Ovary (tissue), 10 donors: ENCODE measurements at places on chromosomes 3 and 15. TPM values are rescaled to one million over a fixed set of nuclear protein-coding genes. Genes with fewer than 3 reads are reported as not detected.

DNA sequence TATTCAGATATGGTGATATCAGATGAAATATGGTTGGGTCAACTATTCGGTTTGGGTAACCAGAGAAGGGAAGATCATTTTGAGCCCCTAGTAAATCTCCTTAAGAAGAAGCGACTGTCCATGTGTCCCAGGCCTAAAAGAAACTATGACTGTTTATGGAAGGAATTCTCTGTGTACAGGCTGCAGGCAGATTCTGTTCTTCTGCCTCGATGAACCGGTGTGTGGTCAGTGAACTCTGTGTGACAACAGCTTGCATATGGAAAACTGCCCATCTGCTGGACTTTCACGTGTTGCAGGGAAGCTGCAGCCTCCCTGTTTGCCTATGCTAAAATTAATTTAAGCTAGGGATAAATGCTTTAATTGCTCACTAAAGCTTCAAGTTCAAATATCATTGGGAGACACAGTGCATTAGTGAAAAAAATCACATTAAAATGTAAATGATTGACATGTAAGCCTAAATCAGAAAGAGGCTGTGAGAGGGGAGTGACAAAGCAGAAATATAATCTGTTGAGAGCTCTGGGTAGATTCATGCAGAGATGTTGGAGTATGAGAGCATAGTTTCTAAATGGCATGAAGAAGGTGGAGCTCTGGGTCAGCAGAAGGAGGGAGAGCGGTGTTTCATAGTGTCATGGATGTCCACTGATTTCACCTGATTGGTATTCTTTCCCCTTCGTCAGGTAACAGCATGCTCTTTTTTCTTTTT, 65.4 kb upstream of the PFN2 start:
- no peak for DNase-seq

- DNase-seq: no peak
Observed at GRCh38 chr3:23324745-23325144, 121.6 kb downstream of the UBE2E2 start.

- no peak for DNase-seq
Observed at GRCh38 chr3:62703451-62704167, 171.6 kb downstream of the CADPS start.

Gene ATP13A4
- 0.43 TPM for total RNA-seq

- DNase-seq: no peak
Observed at GRCh38 chr15:65982627-65983322, 113.5 kb downstream of the RAB11A start.

GRCh38 chr3:15685927-15686326, 84.4 kb downstream of the BTD start:
- no peak for DNase-seq

- DNase-seq: no peak
Observed at GRCh38 chr15:58475573-58476524, 44.1 kb downstream of the LIPC start.

Gene MAP2K5
- 13.7 TPM for total RNA-seq

DNA sequence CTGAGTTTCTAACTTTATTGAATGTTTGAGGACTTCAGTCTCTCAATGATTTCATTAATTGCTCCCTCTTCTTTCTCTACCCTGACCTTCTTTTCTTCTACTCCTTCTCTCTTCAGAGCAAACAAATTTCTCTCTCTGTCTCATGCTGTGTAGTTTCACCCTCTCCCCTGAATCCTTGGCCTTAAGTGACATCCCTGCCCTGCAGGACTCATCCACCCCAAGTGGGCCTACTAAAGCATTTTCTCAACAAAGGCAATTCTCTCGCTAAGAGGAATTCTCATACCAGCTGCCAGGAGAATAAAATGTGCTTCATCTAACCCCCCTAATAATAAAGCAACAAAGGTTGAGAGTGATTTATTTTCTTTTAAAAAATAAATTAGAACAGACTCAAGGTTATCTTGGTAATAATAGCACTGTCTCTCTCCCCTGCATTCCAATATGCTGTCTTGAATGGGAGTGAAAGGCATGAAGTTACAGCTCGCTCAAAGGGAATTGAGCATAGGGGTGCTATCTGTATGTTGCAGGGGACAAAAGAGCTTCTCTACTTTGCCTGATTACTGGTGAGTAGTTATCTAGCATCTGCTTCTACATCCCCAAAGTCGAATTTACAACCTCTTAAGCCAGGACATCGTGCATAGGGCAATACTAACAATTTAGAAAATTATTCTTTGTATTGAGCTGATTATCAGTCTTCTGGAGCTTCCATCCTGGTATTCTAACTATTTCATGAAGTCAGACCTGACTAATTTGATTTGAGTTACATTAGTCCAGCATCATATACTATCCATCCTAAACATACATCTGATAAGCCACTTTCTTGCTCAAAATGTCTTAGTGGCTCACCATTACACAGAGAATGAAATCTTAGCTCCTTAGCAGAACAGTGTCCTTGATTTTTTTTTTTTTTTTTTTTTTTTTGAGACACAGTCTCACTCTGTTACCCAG, 76.9 kb upstream of the DNAJC19 start:
- no peak for DNase-seq

Gene BCL2A1
- 2.1 TPM for total RNA-seq

Gene PAQR9
- total RNA-seq: not detected

- DNase-seq: no peak
Observed at GRCh38 chr3:117442566-117442965, 733.0 kb downstream of the TUSC7 start.

Gene PLA2G4E
- not detected for total RNA-seq

DNA sequence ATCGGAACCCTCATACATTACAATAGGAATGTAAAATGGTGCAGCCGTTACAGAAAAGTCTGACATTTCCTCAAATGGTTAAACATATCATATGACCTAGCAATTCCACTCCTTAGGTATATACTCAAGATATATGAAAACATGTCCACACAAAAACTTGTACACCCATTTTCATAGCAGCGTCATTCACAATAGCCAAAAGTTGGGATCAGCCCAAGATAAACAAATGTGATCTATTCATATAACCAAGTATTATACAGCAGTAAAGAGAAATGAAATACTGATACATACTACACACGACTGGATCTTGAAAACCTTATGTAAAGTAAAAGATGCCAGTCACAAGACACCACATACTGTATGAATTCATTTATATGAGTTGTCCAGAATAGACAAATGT, 102.4 kb downstream of the MSL2 start:
- no peak for DNase-seq

- DNase-seq: peak; percentile 50
Observed at GRCh38 chr15:70323111-70323851, 225.6 kb upstream of the TLE3 start.

- no peak for DNase-seq
Observed at GRCh38 chr3:159739969-159740368, 248.7 kb upstream of the IL12A start.

Gene PLEKHO2
- 27.9 TPM for total RNA-seq

DNA sequence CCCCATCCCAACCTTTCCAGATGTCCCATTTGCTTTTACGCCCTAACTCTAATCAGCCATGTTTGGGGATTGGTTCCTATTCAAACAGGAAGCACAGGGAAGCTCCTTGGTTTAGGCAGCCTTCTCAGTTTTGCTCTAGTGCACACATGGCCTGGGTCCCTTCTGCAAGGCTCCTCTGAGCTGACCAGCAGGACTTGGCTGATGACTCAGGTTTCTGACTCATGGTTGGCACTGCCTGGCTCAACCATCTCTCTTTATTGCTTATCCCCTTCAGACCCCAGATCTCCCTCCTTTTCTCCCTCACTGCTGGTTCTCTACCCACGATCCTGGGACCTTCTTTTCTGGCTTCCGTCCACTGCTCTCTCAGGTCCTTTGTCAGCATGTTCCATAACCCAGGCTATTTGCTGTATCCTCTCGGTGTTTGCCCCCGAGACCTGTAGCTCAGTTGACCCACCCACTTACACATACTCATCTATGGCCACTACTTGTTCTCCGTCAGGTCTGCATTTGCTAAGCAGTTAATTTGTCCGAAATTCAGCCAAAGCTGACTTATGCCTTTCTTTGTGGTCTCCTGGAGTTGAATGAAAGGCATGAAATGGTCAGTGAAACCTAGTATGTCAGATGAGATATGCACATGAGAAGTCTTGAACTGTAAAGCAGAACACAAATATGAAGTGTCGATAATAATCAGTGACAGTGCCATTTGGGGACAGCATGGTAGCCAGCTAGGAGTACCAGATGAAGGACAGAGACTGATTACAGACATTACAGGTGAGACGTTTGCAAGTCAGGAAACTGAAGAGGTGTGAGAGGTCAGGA, 323.5 kb upstream of the ROPN1 start:
- no peak for DNase-seq

GRCh38 chr3:160738048-160738447, 18.0 kb upstream of the PPM1L start:
- DNase-seq: no peak

Gene ALDH1A3
- total RNA-seq: 10.3 TPM

GRCh38 chr3:54698054-54698453, 229.8 kb downstream of the LRTM1 start:
- DNase-seq: no peak

Gene EFHB
- total RNA-seq: 2.2 TPM

GRCh38 chr3:125003369-125003853, 52.4 kb downstream of the HEG1 start:
- DNase-seq: peak; percentile 51

DNA sequence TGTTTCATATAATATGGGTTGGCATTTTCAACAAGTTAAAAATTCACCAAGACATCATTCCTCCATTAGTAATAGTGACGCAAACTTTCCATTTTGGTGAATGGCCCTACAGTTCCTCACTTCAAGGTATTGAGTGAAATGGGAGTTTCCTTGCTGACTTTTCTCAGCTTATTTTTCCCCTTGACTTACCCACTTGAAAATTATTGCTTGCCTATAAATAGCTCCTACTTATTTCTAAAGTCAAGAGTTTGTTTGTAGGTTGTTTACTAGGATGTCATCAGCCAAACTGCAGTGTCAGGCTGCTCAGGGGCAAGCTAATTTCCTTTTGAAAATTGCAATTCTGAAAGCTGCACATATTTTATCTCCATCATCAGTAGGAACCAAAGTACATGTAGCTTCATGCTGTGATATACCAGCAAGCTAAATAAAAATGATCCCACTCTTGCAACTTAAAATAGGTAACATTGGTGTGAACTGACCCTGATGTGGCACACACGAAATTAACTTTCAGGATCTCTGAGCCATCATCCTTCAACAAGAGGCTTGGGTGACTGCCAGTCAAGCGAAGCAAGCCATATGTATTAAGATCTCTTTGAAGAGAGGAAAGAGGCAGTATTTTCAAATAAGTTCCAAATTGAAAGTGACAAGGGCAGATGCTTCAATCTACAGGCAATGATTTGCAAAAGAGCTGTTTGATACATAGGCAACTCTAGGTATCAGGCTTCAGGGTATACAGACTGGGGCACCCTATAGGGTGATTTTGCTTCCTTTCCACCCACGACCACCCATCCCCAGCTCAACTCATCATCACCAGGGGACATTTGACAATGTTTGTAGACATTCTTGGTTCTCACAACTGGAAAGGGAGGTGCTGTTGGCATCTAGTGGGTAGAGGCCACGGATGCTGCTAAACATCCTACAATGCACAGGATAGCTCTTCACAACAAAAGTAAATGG, 66.8 kb upstream of the RASGRP1 start:
- DNase-seq: no peak

- DNase-seq: no peak
Observed at GRCh38 chr15:45134046-45134445, 4.3 kb downstream of the DUOX1 start.

DNA sequence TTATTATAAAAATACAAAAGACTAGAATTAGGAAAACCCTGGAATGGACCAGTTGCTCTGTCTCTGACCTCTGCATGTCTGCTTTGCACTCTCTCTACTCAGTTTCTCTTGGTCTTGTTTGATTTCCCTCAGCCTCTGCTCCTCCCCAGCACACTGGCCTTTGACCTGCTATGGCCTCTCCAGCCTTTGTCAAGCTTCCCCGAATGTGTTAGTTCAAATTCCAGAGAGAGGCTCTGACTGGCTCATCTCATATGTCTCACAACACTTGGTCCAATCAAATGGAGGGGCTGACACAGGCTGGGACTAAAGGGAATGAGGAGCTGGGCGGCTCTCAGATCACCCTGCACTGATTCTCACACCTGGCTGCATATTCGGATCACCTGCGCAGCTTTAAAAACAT, 52.4 kb upstream of the CMTM8 start:
- no peak for DNase-seq

DNA sequence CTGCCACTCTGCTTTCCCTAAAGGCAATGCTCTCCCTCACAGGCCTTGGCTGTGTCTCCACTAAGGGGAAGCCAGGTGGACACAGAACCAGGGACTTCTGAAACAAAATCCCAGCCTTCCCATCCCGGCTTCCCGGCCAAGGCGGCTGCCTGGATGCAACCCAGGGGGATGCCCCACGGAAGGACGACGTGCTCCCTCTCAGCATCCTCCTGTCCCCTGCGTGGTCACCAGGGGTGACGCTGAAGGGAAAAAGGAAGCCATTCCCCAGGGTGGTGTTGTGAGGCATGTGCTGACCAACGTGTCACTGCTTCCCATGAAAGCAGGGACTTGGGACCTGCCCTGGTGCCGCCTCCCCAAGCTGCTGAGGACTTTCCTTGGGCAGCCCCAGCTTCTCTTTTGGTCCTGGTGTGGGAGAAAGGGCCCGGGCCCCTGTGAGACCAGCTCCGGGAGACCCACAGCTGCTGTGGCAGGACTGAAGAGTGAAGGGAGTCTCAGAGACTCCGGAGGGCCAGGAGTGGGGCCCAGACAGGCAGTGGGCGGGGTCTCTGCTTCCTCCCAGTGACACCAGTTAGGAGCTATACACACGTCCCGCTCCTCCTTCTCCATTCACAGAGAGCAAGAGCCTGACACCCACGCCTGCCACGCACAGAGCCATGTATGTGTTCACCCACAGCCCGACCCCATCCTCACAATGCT, 139.2 kb downstream of the NUP210 start:
- no peak for DNase-seq

DNA sequence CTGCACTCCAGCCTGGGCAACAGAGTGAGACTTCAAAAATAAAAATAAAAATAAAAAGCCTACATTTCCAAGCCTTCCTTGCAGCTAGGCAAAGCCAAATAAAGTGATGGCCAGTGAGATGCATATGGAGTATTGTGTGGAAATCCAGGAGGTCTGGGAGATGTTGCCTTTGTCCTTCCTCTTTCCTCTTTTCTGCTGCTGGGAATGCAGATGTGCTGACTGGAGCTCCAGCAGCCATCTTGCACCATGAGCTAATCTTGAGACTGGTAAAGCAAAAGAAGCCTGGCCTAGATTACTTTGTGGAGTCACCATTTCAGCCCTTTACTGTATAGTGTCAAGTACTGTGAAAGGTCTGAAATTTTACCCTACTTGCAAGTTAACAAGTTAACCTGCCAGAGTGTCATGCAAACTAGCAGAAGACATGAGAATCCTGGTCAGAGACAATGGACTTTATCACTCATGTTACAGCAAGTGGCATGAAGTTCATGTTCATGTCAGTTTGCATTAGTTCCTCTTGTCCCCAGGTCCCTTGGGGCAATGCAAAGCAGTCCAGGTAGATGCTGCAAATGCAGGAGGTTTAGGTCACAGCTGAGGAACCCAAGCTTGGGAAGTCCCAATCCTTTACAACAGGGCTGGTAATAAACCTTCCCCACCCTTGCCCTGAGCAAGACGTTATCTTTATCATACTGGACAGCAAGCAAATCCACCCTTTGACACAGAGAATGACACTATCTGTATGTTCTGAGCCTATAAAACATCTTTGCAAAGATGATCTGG, 103.1 kb downstream of the TLE3 start:
- DNase-seq: no peak

Gene FOXP1
- 119 TPM for total RNA-seq

GRCh38 chr15:77454265-77454664, 33.6 kb downstream of the HMG20A start:
- no peak for DNase-seq
